ENCODE measurements at places on chromosomes 1 and 21. TPM values are rescaled to one million over a fixed set of nuclear protein-coding genes. Genes with fewer than 3 reads are reported as not detected.

The CYP4A22 gene
- total RNA-seq = not detected

DNA sequence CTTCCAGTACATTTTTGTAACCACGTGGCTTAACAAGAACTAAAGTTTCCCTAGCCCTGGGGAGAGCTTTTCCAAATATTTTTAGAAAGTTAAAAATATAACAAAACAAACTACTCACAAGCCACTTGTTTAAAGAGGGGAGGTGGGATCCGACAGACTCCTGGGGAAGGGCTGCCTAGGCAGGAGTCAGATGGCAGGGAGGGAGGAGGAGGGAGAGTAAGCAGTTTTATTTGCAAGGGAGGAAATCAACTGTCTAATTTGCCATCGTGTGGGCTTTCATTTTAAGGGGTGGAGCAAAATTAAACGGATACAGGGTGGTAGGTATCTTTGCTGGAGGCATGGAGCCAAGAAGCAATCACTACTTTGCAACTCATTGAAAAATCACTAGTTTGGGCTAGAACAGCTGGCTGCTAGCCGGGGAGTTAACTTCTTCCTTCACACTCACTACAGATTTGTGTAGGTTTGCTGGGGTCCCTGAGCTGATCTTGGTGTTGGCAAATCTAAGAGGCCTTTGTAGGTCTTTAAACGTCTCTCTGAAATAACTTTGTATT lies 8.8 kb downstream of the BARHL2 start:
- H3K36me3 ChIP-seq = no peaks in the 10 kb centered on the region
- peaks cover 9% of the 10 kb centered on the region for H3K27me3 ChIP-seq
- no peak for DNase-seq
- H3K4me1 ChIP-seq = no peaks in the 10 kb centered on the region
- no peak overlapping the region for H3K4me3 ChIP-seq

The KIF26B gene
- total RNA-seq = 0.56 TPM

The BECN2 gene
- total RNA-seq = not detected

- H3K27ac ChIP-seq = no peak overlapping the region
- DNase-seq = no peak
- H3K36me3 ChIP-seq = no peaks in the 10 kb centered on the region
- no peaks in the 10 kb centered on the region for H3K27me3 ChIP-seq
- no peaks in the 10 kb centered on the region for H3K4me1 ChIP-seq
Observed at GRCh38 chr1:222893255-222893654, 78.4 kb downstream of the DISP1 start.

DNA sequence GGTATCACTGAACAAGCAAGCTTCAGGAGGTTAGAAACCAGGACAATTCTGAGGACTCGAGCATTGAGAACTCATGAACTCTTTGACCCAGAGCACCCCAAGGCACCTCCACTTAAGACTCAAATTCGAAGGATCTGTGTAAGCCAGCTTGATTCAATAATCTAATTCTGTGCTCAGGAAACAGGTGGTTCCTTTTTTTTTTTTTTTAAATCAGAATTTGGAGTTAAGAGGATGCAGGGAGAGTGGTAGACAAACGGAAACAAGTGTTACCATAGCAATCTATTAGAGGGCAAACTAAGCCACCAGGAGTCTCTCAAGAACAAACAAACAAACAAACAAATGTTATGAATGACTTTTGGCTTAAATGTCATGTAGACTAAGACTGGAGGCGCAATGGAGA lies 53.8 kb upstream of the DPH5 start:
- H3K27me3 ChIP-seq = no peaks in the 10 kb centered on the region
- DNase-seq = no peak
- H3K27ac ChIP-seq = no peak overlapping the region
- H3K36me3 ChIP-seq = no peaks in the 10 kb centered on the region

GRCh38 chr1:117585086-117585485 lies 20.8 kb upstream of the TENT5C start:
- H3K27ac ChIP-seq = no peak overlapping the region
- no peaks in the 10 kb centered on the region for H3K27me3 ChIP-seq
- no peak for DNase-seq
- H3K4me3 ChIP-seq = no peak overlapping the region

All from pancreas (tissue), 10 donors.